Progenitor cell of endocrine pancreas (in vitro differentiated cells): ENCODE measurements at places on chromosomes 3 and 15. TPM values are rescaled to one million over a fixed set of nuclear protein-coding genes. Genes with fewer than 3 reads are reported as not detected.

Gene ASB14
- not detected in 2 replicates for total RNA-seq

- no peak for DNase-seq
- H3K27ac ChIP-seq = no peak overlapping the region
- no peaks in the 10 kb centered on the region for H3K27me3 ChIP-seq
- H3K4me3 ChIP-seq = no peak overlapping the region
These were observed 5.1 kb upstream of the MTHFS start for GRCh38 chr15:79901958-79902357.

Gene HLTF
- 39.8 and 42.8 TPM in 2 replicates for total RNA-seq

DNA sequence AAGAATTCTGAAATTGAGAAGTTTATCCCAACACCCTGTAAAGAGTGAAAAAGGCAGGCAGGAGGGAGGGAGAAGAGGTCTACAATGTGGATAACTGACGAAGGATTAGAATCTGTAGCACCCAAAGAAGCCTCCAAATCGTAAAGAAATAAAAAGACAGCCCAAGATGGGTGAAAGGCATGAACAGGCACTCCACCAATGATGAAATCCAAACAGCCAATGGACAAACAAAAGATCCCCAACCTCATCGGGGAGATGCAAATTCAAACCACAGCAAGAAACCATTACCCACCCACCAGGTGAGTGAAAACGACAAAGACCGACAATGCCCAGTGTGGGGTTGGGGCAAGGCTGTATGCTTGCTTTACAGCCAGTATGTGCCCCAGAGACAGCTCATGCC lies 85.6 kb downstream of the IQSEC1 start:
- DNase-seq = no peak
- H3K27ac ChIP-seq = no peak overlapping the region
- H3K36me3 ChIP-seq = peaks cover 3% of the 10 kb centered on the region
- H3K27me3 ChIP-seq = no peaks in the 10 kb centered on the region
- H3K4me1 ChIP-seq = no peaks in the 10 kb centered on the region

DNA sequence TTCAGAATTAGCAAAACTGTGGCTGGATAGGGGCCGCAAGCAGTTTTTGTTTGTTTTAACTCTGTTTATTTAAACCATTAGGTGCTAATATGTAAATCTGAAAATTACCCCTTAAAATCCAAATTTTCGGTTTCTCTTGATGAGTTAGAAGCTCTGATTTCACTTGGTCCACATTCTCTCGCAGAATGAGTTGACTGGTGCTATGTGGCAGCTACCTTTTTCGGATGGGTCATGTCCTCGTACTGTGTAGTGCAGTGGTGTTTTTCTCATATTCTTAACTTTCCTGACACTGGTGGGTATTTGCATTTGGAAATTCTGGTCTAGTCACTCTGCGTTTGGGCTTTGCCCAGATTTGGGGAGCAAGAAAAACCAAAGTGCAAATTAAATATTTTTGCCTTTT lies 87.1 kb downstream of the DIPK2A start:
- H3K27ac ChIP-seq = no peak overlapping the region
- H3K4me1 ChIP-seq = peaks cover 3% of the 10 kb centered on the region

DNA sequence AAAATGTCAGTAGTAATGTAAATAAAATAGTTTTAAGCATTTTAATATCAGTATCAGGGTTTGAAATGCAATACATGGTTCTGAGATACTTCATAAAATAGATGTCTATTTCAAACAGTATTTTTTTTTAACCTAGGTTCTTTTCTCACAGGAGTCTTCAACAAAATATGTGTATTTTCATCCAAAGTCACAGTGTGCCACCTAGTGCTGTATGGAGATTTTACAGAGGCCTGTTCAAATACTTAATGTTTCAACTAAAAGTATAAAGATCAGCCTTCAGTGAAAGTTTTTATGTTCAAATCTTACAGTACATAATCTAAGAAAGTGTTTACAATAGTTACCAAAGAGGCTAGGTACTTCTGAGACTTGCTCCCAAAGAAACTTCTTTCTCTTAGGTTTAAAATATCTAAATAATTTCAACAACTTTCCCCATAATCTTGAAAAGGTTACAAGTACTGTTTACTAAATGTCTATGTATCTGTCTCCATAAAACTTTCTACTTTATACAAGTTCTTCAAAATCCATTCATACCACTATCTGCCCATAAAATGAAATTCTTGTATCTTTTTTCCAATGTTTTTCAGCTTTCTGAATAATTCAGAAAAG lies 38.3 kb downstream of the SCAPER start:
- no peak overlapping the region for H3K4me3 ChIP-seq
- DNase-seq = no peak
- H3K4me1 ChIP-seq = no peaks in the 10 kb centered on the region
- H3K27ac ChIP-seq = no peak overlapping the region
- no peaks in the 10 kb centered on the region for H3K27me3 ChIP-seq
- H3K36me3 ChIP-seq = peaks cover 1% of the 10 kb centered on the region

DNA sequence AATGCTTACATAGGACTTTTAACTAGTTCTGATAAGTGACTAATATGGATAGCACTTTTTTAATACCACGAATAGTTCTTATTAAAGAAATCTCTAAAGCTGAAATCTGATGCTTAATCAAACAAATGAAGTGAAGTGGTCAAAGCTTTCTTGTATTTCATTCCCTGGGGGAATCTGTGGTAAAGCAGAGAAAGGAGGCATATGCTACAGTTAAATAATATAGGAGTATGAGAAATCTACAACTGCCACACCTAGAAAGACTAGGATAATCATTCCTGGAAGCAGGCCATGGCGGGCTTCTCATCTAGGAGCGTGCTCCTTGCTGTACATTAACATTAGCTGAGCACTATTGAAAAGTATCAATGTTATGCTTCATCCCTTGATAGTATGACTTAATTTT lies 835.7 kb downstream of the OTOL1 start:
- no peak overlapping the region for H3K4me3 ChIP-seq
- DNase-seq = no peak
